Stimulated activated CD8-positive, alpha-beta memory T cell treated with anti-CD3 and anti-CD28 coated beads, Interleukin-7, amount 100 ng/mL, for 48 hours (primary cell): ENCODE measurements at places on chromosomes 12 and 14.

- DNase-seq: no peak
Observed at GRCh38 chr14:97485201-97485600, 688.0 kb downstream of the VRK1 start.

DNA sequence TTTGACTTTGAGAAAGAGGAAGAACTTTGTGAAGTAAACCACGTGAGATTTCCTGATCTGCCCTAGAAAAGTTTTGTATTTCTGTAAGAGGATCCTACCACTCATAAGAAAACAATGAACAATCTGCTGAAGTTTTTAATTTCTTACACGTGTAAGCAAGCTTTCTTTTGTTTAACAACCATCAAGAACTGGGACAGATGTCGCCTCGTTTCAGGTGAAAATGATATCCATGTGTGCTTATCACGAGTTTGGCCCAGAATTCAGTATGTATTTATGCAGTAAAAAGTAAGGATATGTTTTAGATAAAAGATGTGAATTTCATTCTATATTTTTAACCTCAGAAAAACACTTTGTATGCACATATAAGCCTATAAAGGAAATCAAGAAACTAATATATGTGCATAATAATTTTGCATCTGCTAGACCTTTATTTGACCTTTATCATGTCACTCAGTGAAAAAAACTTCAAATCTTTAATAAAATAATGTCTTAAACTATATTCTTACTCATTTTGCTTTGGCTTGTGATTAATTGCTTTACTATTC is 56.9 kb upstream of the DHRS4 start:
- DNase-seq: no peak

DNA sequence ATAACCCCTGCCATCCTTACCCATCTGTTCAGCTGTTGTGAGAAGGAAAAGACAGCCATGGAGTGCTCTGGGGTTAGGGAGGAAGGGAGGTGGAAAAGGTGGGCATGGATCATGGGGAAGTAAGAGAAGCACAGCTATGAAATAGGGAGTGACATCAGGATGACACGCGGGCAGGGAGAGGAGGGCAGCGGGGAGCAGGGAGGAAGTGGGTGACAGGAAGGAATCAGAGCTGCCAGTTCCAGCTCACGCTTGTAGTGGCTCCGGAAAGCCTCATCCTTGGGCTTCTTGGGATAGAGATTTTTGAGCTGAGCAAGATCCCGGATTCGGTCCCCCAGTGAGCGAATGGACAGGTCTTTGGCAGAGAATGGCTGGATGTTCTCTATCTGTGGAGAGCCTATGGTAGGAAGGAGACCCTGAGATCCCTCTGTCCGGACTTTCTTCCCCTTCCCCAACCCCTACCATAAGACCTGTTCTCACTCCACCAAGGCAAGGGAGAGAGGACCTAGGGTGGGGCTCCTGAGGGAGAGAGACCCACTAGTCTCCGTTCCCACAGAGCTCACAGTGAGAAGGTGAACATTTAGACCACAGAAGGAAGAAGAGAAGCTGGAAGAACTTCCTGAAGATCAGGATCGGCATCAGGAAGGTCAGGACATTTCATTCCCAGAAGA is 10.3 kb downstream of the NAB2 start:
- DNase-seq: no peak

DNA sequence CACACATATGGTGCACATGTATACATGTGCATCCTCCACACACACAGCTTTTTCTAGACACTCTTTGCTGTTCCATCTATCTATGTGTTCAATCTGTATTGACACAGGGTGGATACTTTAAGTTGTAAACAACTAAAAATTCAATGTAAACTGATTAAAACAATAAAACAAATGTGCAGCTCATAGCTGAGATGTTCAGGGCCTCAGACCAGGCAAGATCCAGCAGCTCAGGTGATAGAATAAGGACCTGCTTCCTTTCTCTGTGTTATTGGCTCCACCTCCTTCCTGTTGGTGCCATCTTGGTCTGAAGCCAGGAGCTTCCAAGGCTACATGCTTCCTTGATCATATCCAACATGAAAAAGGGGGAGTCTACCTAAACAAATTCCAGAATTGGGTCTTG is 158.1 kb upstream of the RFLNA start:
- DNase-seq: no peak

DNA sequence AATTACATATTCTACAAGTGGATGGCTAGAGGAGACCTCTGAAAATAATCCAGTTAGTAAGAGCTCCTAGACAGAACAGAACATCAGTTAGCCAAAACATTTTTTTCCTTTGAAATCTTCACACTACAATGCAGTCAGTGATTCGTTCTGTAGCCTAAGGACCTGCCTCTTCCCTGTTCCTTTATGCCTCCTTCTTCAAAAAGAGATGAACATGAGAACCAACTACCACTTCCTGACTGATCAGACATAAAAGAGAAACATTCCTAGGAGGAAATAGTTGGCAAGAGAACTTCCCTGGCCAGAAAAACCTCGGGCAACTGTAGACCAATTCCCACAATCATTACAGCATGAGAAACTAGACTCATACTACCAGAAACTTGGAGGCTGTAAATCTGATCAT is 29.4 kb downstream of the ITPR2 start:
- DNase-seq: no peak

DNA sequence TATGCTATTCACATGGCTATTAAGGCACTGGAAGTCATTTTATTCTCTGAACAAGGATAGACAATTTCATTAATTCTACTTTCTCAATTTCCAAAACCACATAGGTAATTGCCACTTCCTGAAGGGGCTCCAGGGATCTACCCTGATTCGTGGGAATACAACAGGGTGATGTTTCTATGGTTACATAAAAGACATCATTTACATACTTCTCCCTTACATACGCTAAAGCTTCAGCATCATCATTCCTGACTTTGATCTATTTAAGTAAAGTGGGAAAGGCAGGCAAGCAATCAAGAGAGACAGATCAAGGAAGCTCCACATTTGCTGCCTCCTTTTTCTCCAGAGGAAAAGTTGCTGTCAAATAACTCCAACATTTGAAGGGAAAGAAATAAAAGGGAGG is 118.8 kb upstream of the SINHCAF start:
- DNase-seq: no peak
